ENCODE measurements at places on chromosomes 1 and 21.
A peak's percentile ranks its signal among the peaks of the same experiment; 100 is the strongest.

DNA sequence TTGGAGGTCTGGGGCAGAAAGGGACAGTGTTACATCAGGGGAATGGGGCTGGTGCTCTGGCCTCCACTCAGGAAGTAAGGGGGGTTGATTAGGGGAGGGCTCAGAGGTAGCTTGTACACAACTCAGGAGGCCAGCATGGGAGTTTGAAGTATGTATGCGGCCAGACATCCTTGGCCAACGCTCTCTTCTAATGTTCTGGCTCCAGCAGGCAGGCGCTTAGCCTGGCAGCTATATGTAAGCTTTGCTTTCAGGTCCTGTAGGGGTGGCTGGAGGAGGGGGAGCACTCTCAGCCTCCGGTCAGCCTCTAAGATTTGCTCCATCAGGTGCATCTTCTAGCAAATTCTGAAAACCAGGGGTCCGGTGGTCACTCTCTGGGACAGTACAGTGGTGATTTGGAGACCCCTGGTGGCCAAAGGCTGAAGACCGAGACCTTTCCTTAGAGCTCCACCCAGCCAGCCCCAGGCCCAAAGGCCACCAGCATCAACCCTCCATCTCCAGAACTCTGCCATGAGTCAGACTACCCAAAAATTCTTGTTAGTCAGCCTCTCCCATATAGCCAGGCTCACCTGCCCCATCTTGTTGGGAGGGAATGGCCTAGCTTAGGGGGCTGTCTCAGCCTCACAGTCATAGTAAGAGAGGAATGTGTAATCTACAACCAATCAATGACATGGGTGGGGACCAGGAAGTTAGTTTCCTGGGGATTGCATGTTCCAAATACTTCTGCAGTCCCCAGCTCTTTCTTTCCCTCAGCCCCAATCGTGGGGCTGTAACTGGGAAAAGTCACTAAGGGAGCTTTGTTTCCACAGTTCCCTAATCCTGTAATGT, 9.7 kb upstream of the COL8A2 start:
- no peak for DNase-seq

DNA sequence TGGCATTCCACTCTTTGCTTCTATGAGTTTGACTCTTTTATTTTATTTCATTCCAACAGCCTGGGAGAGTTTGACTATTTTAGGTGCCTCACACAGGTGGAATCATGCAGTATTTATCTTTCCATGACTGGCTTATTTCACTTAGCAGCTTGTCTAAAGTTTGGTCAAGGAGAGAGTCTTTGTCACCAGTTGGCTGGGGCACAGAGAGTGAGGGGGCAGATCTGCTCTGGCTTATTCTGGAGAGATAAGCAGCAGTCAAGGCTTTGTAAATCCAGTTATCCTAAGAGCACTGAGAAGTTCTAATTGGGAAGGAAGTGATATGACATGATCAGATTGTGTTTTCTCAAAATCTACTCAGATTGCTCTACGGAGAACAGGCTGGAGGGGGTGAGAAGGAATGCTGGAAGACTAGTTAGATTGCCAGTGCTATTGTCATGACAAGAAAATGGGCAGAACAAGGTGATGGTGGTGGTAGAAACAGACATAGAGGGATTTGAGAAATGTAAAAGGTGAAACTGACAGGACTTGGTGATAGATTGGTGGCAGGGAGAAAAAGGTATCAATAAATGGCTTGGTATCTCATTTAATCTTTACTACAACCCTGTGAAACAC, 12.1 kb upstream of the CTTNBP2NL start:
- no peak for DNase-seq

DNA sequence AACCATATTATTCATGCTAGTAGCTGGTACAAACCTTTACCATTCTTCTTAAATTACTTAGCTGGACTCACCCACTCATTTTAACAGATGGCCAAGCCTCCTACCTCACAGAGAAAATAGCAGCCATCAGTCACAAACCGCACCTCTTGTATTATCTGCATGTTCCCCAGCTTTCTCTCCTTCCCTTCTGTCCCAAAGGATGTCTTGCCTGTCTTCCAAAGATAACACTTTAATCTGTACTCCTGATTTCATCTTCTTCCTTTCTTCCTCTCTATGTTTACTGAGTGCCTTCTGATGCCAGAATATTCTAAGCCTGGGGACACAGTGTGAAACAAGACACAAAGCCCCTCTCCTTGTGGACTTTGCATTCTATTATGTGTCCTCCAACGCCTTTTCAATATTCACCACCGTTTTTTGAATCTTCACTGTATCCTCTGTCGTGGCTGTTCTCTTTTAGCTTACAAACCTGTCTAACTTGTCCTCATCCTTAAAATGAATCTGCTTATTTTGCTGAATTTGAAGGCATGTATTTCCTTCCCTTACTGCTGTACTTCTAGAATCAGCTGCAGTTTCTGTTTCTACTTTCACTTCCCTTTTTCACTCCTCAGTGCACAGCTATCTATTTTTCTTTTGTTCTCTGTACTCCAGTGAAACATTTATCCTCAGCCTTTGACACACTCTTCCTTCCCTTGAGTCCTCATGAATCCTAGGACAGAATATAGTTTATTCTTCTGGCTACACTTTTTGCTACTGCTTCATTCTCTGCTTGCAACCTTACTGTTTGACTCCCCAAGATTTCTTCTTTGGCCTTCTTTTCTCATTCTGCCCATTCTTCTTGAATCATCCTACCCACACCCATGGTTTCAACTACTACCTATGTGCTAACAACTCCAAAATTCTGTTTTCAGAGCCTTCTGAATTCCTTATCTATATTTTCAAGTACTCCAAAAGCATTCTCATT, 216.9 kb upstream of the SAMSN1 start:
- no peak for DNase-seq

GRCh38 chr1:8970870-8971337, 25.2 kb downstream of the CA6 start:
- peak; percentile 47 for DNase-seq

DNA sequence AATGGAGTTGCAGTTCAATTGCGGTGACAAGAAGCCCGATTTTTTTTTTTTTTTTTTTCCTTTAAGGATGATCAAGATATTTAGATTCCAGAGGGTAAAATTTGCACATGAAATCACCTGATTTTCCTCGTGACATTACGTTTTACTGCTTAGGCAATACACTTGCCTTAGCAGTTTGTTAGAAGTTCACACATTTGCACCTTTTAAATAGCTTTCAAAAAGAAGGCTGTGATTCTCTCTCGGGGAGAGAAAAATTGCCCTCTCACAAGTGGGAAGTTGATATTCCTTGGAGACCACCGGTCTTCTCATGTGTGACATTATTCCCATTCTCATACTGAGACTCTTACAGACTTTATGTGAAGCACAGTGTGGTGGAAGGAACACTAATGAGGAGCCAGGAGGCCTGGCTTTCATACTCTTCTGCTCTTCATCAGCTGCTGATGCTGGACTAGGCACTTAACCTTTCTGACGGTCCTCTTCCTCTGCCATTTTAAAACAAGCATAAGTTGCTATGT, 69.8 kb upstream of the HSPA13 start:
- no peak for DNase-seq

DNA sequence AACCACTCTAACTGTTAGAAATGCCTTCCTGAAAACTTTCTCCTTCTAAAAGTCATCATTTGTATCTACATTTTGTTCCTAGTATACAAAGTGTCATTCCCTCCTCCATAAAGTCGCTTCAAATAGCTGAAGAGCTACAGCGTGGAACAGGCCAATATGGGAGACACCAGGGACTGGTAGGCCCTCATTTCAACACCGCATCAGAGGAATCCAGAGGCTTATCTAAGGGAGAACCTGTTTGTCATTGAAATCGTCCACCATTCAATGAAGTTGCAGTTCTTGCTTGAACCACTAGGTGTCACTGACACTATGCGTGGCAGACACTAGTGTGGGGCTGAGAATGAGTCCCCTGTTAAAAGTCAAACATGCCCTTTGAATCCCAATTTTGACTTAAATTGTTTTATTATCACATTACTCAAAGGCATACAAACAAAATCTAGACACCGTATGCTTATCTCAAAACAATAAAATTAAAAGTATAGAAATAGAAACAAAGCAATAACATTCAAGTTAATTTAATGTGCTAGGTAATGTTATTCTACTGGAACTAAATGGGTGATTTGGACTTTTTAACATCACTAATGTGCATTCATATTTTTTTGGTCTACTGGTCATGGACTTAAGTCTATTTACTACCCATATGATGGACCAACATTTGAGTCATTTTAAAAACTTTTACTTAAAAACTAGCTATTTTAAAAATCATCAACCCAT, 182.3 kb downstream of the FCRL5 start:
- no peak for DNase-seq

- no peak for DNase-seq
These were observed 104.6 kb downstream of the NEGR1 start for GRCh38 chr1:72177711-72178110.

GRCh38 chr1:198493329-198493728, 47.2 kb downstream of the ATP6V1G3 start:
- DNase-seq = no peak

GRCh38 chr1:88678405-88678804, 5.7 kb upstream of the PKN2 start:
- DNase-seq = no peak

GRCh38 chr1:185355947-185356346, 38.9 kb upstream of the IVNS1ABP start:
- no peak for DNase-seq

DNA sequence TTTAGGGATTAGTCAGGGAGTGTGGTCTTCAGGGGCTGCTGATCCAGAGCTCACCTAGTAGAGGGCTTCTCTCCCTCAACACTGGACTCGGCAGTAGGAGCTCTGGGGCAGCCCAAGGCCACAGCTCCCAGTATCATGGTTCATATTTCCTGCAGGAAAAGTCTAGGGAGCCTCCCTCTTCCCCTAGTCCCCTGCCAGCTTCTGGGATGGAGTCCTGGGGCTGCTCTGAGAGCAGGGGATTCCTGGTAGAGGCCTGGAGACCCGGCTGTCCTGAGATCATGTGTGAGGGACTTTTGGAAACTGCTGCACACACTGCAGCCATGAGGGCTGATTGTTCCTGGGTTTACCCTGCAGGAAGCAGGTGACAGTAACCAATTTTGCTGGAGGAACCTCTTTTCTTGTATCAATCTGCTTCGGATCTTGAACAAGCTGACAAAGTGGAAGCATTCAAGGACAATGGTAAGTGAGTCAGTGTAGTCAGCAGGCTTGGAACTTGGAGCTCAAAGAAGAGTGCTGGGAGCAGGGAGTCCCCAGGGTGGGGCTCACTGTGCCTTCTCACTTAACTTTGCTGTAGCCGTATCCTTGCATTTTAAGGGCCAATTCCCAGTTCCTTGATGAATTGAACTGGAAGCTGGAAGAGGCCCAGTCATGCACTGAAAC, 16.3 kb downstream of the STRIP1 start:
- no peak for DNase-seq

GRCh38 chr1:94865360-94865759, 45.2 kb downstream of the SLC44A3 start:
- DNase-seq = no peak

DNA sequence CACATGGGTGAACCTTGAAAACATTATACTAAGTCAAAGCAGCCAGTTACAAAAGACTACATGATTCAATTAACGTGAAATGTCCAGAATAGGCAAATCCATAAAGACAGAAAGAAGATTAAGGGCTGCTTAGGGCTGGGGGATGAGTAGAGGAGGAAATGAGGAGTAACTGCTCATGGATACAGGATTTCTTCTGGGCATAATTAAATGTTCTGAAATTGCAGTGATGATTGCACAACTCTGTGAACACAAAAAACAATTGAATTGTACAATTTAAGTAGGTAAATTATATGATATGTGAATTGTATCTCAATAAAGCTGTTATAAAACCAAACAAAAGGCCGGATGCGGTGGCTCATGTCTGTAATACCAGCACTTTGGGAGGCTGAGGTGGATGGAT, 52.2 kb downstream of the RERE start:
- no peak for DNase-seq

- DNase-seq = no peak
These were observed 103.4 kb downstream of the COL24A1 start for GRCh38 chr1:86052948-86053698.

DNA sequence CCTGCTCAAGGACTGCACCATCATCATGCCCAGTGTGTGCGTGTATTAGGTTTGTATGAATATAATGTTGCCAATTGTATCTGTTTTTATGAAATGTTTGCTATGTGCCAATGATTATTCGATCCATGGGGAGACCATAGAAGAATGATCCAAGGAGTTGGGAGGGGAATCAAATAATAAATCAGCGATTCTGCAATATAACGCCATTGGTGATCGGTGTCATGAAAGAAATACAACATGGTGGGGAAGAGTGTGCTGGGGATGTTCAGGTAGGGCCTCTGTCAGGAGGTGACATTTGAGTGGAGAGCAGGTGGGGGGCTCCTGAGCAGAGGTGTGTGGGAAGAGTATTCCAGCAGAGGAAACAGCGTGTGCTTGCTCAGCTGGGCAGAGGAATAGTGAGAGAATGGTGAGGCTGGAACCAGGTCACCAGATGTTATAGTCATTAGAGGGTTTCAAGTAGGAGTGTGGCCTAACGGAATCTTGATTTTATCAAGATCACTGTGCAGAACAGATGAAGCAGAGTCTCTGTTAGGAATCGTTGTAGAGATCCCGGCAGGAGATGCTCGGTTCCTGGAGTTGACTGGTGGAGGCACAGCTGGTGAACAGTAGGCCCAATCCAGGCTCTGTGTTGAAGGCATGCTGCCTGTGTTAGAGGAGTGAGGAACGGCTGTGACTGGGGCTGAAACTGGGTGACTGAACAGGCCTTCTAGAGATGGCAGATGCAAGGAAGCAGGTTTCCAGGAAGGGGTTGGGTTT, 2.9 kb upstream of the ZNF496 start:
- no peak for DNase-seq

DNA sequence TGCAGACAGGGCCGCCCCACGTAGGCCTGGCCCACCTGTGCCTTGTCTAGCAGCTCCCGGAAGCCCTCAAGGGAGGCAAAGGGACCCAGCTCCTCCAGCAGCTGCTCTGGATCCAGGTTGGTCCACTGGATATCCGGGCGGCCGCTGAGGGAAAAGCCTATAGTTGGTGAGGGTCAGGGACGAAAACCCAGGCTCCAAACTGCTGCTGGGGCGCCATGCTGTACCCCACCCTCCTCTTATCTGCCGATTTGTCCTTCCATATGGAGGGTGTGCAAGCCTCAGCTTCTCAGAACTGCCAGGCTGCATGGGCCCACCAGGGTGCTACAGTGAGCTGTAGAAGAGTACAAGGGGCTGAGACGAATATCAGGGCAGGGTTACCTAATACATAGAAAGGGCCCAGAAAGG, 12.2 kb downstream of the PTCH2 start:
- DNase-seq = no peak

- DNase-seq = no peak
These were observed 48.5 kb upstream of the NRDC start for GRCh38 chr1:51927029-51927428.

GRCh38 chr1:42745851-42746250, 5.8 kb upstream of the CLDN19 start:
- DNase-seq = no peak

- no peak for DNase-seq
These were observed 18.3 kb upstream of the S100A2 start for GRCh38 chr1:153583976-153584375.

DNA sequence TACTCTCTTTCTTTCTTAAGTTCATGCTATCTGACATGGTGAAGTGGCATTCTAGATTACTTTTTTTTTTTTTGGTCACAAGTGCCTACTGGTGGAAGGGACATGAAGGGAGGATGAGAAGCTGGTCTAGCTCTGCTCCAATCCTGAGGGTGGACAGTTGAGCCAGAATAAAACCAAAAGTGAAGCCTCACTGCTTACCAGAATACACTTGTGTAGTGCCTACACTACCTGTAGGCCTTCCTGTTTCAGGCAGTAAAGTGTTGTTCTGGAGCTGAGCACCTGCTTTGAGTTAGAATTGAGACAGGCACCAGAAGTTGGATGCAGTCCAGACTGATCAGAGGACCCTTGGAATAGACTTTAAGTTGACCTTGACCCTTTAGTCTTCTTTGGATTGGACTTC, 40.4 kb upstream of the APOBEC4 start:
- DNase-seq = no peak

All from stimulated activated CD8-positive, alpha-beta memory T cell treated with anti-CD3 and anti-CD28 coated beads, Interleukin-7, amount 100 ng/mL, for 48 hours (primary cell).